Kasumi-1 (cell line): ENCODE measurements at places on chromosomes 1 and 21.

- no peak for DNase-seq
Observed at GRCh38 chr21:34691390-34692032, 22.7 kb downstream of the CLIC6 start.

DNA sequence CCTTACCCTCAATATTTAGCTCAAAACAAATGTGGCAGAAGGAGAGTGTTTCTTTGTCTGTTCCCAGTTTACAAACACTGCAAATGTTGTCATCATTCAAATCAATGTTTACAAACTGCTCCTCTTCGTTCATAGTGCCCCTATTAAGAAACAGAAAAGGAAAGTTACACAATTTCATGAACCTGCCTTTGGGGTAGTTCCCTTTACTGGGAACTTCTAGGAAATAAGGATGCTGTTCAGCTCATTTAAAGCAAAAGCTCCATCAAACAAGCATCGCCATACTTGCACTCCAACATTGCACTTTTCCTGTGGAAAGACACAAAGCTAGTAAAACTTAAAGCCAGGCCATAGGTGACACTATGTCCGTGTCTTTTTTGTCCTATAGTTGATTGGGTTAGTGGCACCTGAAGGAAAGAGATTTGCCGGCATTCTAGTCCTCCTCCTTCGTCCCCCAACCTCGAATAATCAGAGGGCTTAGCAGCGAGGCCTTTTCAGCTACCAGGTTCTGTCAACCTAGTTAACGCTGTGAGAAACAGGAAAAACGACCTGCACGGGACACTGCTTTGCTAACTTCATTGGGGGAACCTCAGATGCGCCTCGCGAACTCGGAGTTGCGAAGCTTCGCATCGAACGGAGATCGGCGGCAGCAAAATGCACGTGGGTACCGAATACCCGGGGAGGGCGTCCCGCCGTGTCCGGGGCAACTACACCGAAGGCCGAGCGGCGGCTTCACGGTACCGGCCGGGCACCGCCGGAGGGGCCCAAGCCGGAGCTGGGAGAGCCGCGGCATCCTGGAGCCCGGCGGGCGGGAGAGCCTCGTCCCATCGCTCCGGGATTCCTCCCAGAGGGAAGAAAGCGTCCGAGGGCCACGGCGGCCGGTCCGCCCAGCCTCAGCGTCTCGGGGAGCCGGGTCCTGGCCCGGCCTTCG lies 706 bp downstream of the C21orf91 start:
- DNase-seq, result peak; percentile 16

DNA sequence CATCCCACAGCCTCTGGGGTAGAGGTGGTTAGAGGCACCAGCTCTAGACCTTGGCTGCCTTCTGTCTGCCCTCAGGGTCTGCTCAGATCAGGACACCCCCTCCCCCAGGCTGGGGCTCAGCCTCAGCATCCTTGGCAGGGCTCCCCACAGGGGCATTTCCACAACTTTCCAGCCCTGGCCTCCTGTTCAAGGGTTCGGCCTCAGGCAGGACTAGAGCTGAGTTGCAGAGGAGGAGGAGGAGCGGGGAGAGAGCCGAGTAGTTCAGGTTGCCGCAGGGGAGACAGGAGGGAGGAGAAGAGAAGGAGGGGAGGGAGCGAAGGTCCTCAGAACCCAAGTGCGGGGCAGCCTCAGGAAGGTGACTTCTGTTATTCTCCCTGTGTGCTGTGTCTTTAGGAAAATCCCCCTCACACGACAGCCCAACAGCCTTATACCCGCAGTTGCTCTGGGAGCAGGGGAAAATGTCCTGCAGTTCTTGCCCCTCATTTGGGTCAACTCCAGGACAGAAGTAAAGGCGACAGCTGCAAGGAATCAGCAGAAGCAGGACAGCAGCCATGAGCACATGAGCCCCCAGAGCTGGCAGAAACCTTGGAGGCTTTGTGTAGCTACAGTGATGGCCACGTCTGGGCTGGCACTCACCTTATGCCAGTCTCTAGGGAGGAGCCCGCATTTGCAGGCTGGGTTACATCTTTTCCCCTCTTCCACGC lies 46.5 kb upstream of the TENT5B start:
- no peak for DNase-seq

DNA sequence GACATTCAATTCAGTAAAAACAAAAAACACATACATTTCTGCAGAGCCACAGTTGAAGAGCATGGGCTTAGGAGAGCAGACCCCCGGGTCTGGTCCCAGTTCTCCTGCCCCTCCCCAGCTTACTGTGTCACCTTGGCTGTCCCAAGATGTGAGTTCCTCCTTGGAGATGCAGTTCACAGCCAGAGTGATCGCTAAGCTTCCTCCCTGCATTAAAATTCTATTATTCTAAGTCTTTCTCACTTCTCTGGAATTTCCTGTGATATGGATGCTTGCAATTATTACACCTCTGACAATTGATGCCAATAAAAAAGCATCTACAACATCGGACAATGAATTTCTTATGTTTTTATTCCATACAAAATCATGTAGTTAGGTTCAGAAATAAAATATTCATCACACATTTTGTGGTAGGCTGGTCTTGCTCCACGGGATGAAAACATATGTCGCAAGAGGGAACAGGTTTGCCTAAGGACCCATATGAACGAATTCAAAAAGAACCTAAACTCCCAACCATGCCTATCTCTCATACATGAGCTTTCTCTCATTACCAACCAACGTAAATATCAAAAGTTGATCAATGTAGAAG lies 328.5 kb upstream of the RUNX1 start:
- DNase-seq, result no peak

GRCh38 chr1:29179641-29180184 lies 2.0 kb downstream of the SRSF4 start:
- DNase-seq, result no peak

DNA sequence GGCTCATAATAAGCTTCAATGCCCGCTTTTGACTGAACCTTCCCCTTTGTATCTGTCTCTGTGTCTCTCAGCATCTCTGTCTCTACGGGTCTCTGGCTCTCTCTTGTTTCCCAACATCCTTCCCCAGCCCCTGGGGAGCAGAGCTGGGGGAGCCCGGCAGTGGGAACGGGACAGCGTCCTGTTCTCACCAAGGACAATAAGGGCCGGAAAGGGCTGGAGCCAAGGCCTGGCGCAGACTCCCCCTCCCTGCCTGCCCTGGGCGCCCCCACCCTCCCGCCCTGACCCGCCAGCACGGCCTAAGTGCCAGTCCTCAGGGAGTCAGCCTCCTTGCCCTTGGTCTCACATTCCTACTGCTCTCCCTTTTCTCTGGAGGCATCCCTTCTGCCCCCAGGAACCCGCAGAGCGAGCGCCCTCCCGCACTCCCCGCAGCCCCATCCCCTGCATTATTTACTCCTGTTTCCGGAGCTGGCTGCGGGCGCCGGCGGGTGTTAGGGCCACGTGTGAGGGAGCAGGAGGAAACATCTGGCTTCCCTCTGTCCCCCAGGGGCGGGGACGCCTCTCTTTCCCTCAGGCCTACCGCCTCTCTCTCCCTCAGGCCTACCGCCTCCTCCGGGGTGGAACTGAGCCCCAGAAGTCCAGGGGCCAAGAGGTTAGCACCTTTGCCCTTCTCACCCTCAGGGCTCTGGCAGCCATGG lies 6.5 kb downstream of the KRTCAP2 start:
- DNase-seq, result peak; percentile 92

GRCh38 chr21:41659791-41660560 lies 106.9 kb downstream of the RIPK4 start:
- DNase-seq, result no peak

DNA sequence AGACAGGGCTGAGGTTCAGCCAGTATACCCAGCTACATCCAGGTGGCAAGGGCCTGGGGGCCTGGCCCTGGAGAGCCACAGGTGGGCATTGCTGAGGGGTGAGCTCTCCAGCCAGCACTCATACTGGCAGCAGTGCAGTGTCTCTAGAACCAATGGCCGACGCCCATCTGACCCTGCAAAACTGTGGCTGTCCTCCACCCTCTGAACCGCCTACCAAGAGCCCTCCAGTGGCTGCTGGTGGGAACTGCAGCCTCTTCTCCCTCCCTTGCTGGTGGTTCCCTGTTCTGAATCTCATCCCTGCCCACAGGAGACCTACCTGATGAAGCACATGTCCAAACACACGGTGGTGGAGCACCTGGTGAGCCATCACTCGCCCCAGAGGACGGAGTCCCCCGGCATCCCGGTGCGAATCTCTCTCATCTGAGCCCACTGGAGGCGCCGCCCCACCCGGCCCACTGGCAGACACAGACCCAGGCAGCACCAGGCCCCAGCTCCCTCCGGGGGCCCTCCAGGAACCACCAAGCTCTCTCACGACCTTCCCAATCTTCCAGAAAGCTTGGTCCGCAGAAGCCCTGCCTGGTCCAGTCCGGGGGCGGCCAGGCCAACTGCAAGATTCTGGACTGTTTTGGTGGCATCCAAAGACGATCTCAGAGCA lies 22.1 kb downstream of the A3GALT2 start:
- peak; percentile 46 for DNase-seq

DNA sequence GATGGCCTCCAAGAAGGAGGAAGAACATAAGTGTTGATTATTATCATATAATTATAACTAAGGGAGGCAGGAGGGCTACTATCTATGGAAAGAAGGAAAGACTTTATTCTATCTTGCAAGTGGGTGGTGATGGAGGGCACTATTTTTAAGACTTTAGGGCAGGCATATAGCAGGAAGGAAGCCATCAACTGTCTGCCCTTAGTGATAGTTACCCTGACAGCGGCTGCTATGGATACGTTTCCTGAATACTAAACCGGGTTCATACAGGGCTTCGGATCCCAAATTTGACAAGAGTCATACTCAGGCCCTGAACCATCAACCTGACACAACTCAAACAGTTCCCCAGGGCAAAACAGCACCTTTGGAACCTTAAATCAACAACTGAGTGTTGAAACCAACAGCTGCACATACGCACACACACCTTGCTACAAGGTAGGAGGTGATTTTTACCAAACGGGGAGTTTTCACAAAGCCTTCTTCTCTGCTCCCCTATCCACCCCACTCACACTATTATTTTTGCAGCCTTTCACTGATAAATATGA lies 397.2 kb downstream of the OMA1 start:
- no peak for DNase-seq

DNA sequence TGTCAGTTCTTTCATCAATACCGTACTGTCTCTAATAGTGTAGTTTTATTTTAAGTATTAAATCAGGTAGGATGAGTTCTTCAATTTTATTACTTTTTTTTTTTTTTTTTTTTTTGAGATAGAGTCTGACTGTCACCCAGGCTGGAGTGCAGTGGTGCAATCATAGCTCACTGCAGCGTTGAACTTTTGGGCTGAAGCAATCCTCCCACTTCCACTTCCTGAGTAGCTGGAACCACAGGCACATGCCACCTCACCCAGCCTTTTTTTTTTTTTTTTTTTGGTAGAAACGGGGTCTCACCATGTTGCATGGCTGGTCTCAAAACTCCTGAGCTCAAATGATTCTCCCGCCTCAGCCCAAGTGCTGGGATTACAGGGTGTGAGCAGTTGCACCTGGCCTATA lies 44.3 kb downstream of the INAVA start:
- peak; percentile 91 for DNase-seq

DNA sequence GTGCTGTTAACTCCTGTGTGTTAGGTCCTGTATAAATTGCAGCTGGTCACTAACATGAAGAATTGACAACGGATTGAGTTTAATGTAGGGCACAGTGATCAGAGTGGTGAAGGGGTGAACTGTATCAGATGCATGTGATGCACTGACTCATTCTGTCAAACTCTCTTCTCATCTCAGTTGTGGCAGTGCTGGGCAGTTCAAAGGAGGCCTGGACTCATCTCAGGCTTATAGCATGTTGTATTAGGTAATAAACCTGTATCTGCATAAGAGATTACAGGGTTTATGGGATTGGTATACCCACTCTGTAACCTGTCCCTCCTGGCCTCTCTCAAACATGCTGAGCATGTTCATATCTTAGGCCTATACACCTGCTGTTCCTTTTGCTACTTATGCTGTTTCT lies 12.4 kb upstream of the GBP3 start:
- no peak for DNase-seq

GRCh38 chr1:179164494-179164893 lies 65.0 kb downstream of the ABL2 start:
- DNase-seq, result no peak

DNA sequence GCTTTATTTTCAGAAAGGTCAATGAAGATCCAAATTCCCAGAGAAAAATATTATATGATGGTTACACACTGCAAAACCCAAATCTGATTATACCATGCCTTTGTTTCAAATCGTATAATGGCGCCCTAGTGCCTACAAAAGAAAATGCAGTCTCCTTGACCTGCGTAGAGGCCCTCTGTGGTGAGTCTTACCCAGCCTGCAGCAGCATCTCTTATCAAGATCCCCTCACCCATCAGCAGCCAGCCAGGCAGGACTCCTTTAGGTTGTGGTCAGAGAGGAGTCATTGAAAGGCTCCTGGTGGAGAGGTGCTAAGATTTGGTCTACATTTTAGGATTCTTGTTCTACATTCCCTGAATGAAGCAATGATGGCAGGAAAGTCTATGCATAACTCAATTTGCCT lies 23.7 kb upstream of the DAB1 start:
- DNase-seq, result no peak

DNA sequence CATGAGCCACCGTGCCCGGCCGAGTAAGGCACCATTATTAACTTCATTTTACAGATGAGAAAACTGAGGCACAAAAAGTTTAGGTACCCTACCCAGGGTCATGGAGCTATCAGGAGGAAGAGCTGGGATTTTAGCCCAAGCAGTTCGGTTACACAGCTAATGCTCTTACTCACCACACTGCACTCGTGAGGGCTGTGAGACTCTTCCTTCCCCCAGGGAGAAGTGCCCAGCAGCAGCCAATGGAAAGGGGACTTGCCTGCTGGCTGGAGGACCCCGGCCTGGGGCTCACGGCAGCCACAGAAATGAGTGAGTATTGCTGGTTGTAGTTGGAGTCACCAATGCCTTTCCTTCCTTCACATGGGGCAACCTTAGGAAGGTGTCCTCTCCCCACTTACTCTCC lies 5.2 kb upstream of the CSF1 start:
- no peak for DNase-seq

- DNase-seq, result no peak
Observed at GRCh38 chr1:239006276-239006675, 380.1 kb upstream of the CHRM3 start.

GRCh38 chr1:11934302-11935056 lies at the start of gene PLOD1:
Gene PLOD1, plus strand, starts transcription at chr1:11934717. Its CDS starts 63 bp downstream, at chr1:11934780.
- DNase-seq, result peak; percentile 94

GRCh38 chr1:229430761-229431283 lies 3.1 kb downstream of the ACTA1 start:
- DNase-seq, result peak; percentile 57
